ENCODE measurements at places on chromosomes 11 and 22. TPM values are rescaled to one million over a fixed set of nuclear protein-coding genes. Genes with fewer than 3 reads are reported as not detected.

- DNase-seq, result no peak
Observed at GRCh38 chr11:128608746-128609407, 21.5 kb upstream of the ETS1 start.

- no peak for DNase-seq
Observed at GRCh38 chr22:22879675-22880155, 7.9 kb upstream of the IGLL5 start.

The APOBEC3F gene
- total RNA-seq, result 1.4 TPM

The MS4A8 gene
- total RNA-seq, result not detected

The RASGRP2 gene
- total RNA-seq, result 2.6 TPM

DNA sequence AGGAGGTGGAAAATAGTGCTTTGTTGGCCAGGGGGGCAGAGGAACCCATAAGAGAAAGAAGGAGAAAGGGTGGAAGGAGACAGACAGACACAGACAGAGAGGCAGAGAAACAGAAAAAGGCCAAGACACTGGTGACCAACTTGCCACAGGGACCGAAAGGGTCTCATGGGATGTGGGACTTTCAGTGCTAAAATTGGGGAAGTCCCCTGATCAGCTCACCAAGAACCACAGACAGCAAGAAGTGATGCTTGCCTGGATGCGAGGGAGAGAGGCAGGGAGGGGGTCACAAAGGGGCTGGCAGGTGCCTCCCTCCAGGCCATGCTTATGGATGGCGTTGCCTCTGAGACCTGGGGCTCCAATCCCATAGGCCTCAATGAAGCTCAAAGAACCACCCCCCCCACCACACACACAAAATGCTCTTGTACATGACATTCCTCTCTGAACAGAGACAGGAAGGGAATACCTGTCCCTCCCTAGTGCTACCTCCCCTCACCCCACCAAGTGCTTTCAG lies 413.4 kb downstream of the MN1 start:
- DNase-seq, result no peak

DNA sequence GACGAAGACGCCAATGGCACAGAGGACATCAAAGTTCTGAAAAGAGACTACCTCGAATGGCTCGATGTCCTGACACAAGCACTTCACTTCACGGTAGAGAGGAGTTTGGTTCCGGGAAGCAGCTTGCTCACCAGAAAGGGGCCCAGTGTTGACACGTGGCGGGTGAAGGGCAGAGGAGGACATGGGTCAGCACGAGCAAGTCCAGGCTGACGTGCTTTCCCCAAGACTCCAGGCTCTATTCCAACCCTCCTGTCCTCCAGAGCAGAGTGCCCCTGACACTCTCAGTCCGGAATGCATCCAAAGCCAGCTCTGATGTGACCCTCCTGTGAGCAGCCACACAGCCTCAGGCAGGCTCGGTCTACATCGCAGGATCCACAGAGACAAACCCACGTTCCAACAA lies 77.5 kb upstream of the BID start:
- no peak for DNase-seq

DNA sequence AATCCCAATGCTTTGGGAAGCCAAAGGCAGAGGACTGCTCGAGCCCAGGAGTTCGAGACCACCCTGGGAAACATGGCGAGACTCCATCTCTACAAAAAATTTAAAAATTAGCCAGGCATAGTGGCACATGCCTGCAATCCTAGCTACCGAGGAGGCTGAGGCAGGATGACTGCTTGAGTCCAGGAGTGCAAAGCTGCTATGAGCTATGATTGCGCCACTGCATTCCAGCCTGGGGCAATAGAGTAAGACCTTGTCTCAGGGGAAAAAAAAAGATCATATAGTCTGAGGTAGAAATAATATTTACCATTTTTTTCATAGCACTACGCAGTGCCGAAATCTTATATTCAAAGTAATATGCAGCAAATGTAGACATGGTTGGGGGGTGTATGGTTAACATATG lies 47.8 kb downstream of the MRTFA start:
- DNase-seq, result no peak

- no peak for DNase-seq
Observed at GRCh38 chr22:26851125-26851524, 193.7 kb downstream of the MIAT start.

GRCh38 chr11:13316528-13316961 lies 39.0 kb downstream of the BMAL1 start:
- peak; percentile 80 for DNase-seq

The APOBEC3B gene
- total RNA-seq, result not detected

The C22orf31 gene
- total RNA-seq, result not detected

DNA sequence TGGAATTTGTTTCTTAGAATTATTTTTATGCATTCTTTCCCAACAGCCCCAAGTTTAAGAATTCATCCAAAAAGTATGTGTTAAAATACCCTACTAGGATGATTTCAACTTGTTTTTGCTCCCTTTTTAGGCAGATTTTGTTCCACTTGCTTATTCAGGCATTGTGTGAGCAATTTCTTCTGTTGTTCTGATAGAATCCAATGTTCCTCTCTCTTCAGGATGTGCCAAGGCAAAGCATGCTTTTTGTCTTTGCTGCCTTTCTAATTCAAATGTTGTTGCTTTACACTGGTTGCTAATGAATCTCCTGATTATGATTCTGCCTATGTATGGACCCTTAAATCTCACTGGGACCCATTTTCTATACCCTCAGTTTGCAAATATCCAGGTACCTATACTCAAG lies 131.2 kb upstream of the ARHGAP42 start:
- DNase-seq, result no peak

GRCh38 chr11:71197096-71197495 lies 55.3 kb downstream of the SHANK2 start:
- DNase-seq, result peak; percentile 6

The VPS37C gene
- total RNA-seq, result 27.3 TPM

- DNase-seq, result no peak
Observed at GRCh38 chr11:89521792-89522191, 30.6 kb upstream of the NOX4 start.

The HEPN1 gene
- total RNA-seq, result not detected

- no peak for DNase-seq
Observed at GRCh38 chr11:58837707-58838388, 6.7 kb downstream of the GLYATL2 start.

All from psoas muscle (tissue), 8 donors.